ENCODE measurements at places on chromosomes 5 and 9. TPM values are rescaled to one million over a fixed set of nuclear protein-coding genes. Genes with fewer than 3 reads are reported as not detected.

NTRK2 gene
- 23.8 TPM for total RNA-seq

IRX4 gene
- not detected for total RNA-seq

SLC6A18 gene
- not detected for total RNA-seq

TMEM174 gene
- total RNA-seq: not detected

PLPP7 gene
- 15.8 TPM for total RNA-seq

SLC2A6 gene
- total RNA-seq: 8.7 TPM

TLX3 gene
- not detected for total RNA-seq

GRCh38 chr5:175746851-175747250 lies 89.0 kb downstream of the HRH2 start:
- no peak overlapping the region for H3K4me3 ChIP-seq
- H3K27me3 ChIP-seq: no peaks in the 10 kb centered on the region
- no peaks in the 10 kb centered on the region for H3K4me1 ChIP-seq
- H3K27ac ChIP-seq: no peak overlapping the region
- H3K36me3 ChIP-seq: no peaks in the 10 kb centered on the region

DNA sequence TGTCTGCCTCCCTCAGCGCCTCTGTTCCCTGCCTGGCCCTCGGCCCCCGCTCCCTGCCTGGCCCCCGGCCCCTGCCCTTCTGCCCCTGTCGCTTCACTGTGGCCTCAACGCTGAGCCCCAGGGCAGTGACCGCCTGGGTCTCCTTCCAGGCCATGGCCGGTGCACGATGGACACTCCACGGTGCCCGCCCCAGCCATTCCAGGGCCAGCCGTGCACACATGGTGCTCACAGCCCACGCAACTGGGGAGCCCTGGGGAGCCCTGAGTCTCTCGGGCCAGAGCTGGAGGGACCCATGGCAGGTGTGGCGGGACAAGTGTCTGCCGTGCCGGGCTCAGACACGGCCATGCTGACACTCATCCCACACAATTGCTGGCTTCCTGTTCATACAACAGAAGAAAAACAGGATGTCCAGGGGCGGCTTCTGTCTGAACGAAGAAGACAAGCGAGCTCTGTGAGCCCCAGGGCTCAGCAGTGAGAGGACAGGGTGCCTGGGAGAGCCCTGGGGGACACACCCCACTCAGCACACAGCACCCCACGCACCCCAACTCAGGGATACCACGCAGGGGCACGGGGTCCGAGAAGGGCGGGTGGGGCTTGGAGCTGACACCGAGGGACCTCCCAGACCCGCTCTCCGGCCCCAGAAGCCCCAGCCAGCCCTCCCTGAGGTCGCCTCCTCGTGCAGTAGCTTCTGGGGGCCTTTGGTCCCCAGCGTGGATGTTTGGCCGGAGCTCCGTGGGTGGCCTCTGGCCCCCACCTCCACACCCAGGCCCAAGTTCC lies 35.7 kb downstream of the EXD3 start:
- no peaks in the 10 kb centered on the region for H3K27me3 ChIP-seq
- H3K4me1 ChIP-seq: no peaks in the 10 kb centered on the region
- H3K27ac ChIP-seq: no peak overlapping the region
- H3K4me3 ChIP-seq: no peak overlapping the region
- no peak for DNase-seq

- no peaks in the 10 kb centered on the region for H3K36me3 ChIP-seq
- H3K4me3 ChIP-seq: no peak overlapping the region
- DNase-seq: no peak
- H3K27ac ChIP-seq: no peak overlapping the region
- H3K4me1 ChIP-seq: no peaks in the 10 kb centered on the region
- peaks cover 28% of the 10 kb centered on the region for H3K27me3 ChIP-seq
Measured at GRCh38 chr9:966870-967269, 9.6 kb upstream of the DMRT3 start.

- DNase-seq: no peak
- no peaks in the 10 kb centered on the region for H3K27me3 ChIP-seq
- no peaks in the 10 kb centered on the region for H3K36me3 ChIP-seq
- no peak overlapping the region for H3K4me3 ChIP-seq
Measured at GRCh38 chr5:73450137-73450536, 1.6 kb upstream of the FOXD1 start.

GRCh38 chr5:113205807-113206206 lies 229.0 kb downstream of the TSSK1B start:
- H3K36me3 ChIP-seq: no peaks in the 10 kb centered on the region
- no peak overlapping the region for H3K27ac ChIP-seq
- H3K27me3 ChIP-seq: no peaks in the 10 kb centered on the region
- no peak for DNase-seq

- H3K4me3 ChIP-seq: no peak overlapping the region
- no peak overlapping the region for H3K27ac ChIP-seq
- no peaks in the 10 kb centered on the region for H3K4me1 ChIP-seq
- no peaks in the 10 kb centered on the region for H3K27me3 ChIP-seq
Measured at GRCh38 chr5:175707751-175708375, 50.0 kb downstream of the HRH2 start.

DNA sequence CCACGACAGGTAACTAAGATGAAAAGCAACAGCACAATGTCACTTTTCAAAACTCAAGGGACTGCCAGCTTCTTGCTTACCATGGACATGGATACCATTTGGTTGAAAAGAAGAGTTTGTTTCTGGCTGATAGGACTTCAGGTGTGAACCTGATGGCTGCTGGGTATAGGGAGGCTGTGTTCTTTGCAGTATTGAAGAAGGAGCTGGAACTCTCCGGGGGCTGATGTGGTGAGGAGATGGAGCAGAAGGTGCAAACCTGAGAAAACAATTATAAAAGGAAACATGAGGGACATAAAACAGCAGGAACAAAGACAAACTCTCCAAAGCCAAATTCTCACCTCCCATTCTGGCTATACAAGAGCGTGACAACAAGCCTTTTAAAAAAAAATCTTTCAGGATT lies 330.1 kb upstream of the RFX3 start:
- no peak for DNase-seq
- no peaks in the 10 kb centered on the region for H3K27me3 ChIP-seq
- peaks cover 2% of the 10 kb centered on the region for H3K36me3 ChIP-seq
- no peak overlapping the region for H3K27ac ChIP-seq
- no peak overlapping the region for H3K4me3 ChIP-seq

DNA sequence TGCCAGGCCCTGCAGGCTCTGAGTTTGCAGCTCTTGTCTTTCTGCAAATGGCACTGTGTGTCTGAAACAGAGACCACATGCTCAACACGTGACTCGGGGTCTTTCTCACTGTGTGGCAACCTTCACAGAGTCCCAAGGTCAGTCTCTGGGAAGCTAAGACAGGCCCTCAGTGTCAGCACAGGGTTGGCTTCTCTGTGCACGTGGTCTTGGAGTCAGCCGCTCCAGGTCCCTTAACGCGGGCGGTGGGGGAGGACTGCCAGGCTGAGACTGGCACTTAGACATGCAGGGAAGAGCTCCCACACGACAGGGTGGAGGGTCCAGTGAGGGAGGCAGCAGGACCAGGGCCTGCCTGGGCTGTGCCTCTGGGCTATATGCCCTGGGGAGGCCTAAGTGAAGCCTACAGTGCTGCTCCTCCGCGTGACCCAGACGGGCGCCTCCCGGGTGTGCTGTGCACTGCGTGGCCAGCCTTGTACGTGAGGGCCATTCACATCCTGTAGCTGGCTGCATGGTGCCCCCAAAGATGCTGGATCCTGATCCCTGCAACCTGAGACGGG lies 76.8 kb downstream of the ADAMTS2 start:
- DNase-seq: peak; percentile 47
- H3K4me3 ChIP-seq: no peak overlapping the region
- no peaks in the 10 kb centered on the region for H3K36me3 ChIP-seq
- H3K27ac ChIP-seq: no peak overlapping the region
- H3K27me3 ChIP-seq: no peaks in the 10 kb centered on the region

DNA sequence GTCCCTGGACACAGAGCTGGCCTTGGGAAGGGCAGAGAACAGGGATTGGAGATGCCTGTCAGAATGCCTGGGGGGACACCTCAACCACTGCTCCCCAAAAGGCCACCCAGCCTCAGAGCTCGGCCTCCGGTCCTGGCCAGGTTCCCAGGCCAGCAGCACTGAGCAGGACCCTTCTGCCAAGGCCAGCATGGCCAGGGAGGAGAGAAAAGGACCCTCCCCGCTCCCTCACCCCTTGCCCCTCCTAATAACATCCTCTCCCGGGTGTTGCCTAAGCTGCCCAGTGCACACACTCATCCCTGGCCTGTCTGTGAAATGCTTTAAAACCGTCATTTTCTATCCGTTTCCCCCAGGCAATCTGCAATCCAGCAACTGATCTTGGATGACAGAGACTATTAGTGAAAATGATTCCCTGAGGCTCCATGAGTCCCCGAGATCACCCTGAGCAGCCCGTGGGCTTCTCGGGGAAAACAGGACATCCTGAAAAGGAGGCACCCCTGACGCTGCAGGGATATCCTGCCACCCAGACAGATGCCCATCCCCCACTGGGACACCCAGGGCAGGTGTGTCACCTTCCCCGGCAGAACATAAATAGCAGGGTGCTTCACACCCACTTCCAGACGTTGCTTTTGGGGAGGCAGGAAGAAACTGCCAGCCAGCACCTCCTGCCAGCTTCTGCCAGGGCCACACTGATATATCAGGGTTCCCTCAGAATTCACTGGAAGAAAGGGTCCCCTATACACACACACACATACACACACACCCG lies 75.3 kb downstream of the ADAMTS2 start:
- no peak for DNase-seq
- H3K27ac ChIP-seq: peak overlapping the region; percentile 70
- H3K4me1 ChIP-seq: peaks cover 40% of the 10 kb centered on the region
- H3K4me3 ChIP-seq: no peak overlapping the region

DNA sequence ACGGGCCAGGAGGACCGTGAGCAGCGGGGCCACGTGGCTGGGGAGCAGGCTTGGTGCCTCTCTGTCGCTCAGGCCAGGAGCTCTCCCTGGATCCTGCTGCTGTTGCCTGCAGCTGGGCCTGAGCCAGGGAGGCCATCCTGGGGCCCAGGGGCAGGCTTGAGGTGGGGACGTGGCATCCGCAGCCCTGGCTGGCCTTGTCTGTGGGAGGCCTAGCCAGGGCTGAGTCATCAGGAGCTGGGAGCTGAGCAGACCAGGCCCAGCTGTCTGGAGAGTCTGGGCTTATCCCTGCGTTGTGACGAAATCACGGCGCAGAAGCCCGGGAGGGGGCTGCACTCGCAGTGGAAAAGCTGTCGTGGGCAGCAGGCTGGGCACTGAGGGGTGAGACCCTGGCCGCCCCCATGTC lies 138.8 kb upstream of the COL5A1 start:
- H3K36me3 ChIP-seq: no peaks in the 10 kb centered on the region
- no peak overlapping the region for H3K27ac ChIP-seq
- peaks cover 4% of the 10 kb centered on the region for H3K27me3 ChIP-seq
- DNase-seq: no peak

- H3K27me3 ChIP-seq: no peaks in the 10 kb centered on the region
- no peak overlapping the region for H3K27ac ChIP-seq
- H3K4me3 ChIP-seq: no peak overlapping the region
- DNase-seq: no peak
- no peaks in the 10 kb centered on the region for H3K36me3 ChIP-seq
Measured at GRCh38 chr5:2015124-2015848, 132.6 kb upstream of the IRX4 start.

DNA sequence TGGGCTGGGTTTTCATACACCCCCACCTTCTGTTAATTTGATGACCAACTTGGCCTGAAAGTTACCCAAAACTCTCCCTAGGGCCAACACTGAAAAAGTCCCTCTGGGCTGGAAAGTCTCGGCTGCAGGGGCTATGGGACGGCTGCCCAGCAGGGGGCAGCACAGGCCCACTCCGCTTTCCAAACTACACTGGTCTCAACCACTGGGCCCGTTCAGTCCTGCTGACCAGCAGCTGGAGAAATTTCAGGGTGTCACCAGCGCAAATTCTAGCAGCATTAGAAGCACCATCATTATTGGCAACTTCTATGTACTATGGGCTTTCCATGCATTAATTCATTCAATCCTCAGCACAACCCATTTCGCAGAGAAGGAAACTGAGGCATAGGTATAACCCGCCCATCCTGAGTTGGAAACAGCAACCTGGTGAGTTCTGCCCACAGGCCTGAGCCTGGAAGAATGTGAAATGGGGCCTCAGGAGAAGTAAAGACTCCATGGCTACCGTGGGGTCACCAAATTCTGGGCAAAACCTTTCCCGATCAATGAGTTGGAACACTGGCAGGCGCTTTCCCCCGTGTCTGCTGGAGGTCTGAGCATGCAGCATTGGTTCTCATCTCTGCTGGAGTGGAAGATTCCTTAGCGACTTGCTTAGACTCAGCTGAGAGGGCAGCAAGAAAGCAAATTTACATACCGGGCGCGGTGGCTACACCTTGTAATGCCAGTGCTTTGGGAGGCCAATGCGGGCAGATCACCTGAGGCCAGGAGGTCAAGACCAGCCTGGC lies 9.7 kb downstream of the ORM2 start:
- no peak overlapping the region for H3K4me3 ChIP-seq
- no peak overlapping the region for H3K27ac ChIP-seq
- no peaks in the 10 kb centered on the region for H3K4me1 ChIP-seq
- no peaks in the 10 kb centered on the region for H3K27me3 ChIP-seq
- no peak for DNase-seq

DNA sequence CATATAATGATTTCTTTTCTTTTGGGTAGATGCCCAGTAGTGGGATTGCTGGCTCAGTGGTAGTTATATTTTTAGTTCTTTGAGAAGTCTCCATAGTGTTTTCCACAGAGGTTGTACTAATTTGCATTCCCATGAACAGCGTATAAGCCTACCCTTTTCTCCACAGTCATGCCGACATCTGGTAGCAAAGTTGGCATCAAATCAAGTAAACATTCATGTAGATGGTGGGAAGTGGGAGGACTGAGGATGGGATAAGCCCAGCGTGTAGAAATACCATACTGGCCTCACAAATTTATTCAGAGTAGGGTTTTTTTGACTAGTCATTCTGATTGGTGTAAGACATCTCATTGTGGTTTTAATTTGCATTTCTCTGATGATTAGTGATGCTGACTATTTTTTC lies 115.4 kb downstream of the EGFLAM start:
- no peak overlapping the region for H3K27ac ChIP-seq
- no peaks in the 10 kb centered on the region for H3K36me3 ChIP-seq
- H3K4me1 ChIP-seq: no peaks in the 10 kb centered on the region

GRCh38 chr5:54278036-54278830 lies 32.1 kb downstream of the ARL15 start:
- H3K36me3 ChIP-seq: no peaks in the 10 kb centered on the region
- DNase-seq: no peak
- no peaks in the 10 kb centered on the region for H3K4me1 ChIP-seq
- H3K4me3 ChIP-seq: no peak overlapping the region
- no peak overlapping the region for H3K27ac ChIP-seq
- H3K27me3 ChIP-seq: no peaks in the 10 kb centered on the region

All from ascending aorta (tissue), 2 donors.